Epithelial cell of alveolus of lung (primary cell): ENCODE measurements at places on chromosomes 1 and 21. TPM values are rescaled to one million over a fixed set of nuclear protein-coding genes. Genes with fewer than 3 reads are reported as not detected.

The OLIG1 gene
- total RNA-seq, result not detected in 2 replicates

The TNN gene
- 0.08 TPM in 1 of 2 replicates, not detected in the other for total RNA-seq

The SHISAL2A gene
- not detected in 2 replicates for total RNA-seq

The TMEM51 gene
- total RNA-seq, result 14.1 and 21.6 TPM in 2 replicates

The OLFML2B gene
- total RNA-seq, result 1.9 and 14.5 TPM in 2 replicates

The OPTC gene
- not detected in 2 replicates for total RNA-seq

The NHLH2 gene
- under 0.01 TPM in 1 of 2 replicates, not detected in the other for total RNA-seq
